ENCODE measurements at places on chromosomes 12 and 14.

GRCh38 chr14:69593018-69593677 is 18.2 kb upstream of the SUSD6 start:
- no peak for DNase-seq

- DNase-seq, result no peak
Observed at GRCh38 chr12:121801595-121802484, 2.0 kb upstream of the SETD1B start.

GRCh38 chr12:96321941-96322340 is 78.3 kb downstream of the CDK17 start:
- DNase-seq, result no peak

- DNase-seq, result no peak
Observed at GRCh38 chr12:81953541-81953940, 194.4 kb upstream of the PPFIA2 start.
